ENCODE measurements at places on chromosomes 2 and 18.

DNA sequence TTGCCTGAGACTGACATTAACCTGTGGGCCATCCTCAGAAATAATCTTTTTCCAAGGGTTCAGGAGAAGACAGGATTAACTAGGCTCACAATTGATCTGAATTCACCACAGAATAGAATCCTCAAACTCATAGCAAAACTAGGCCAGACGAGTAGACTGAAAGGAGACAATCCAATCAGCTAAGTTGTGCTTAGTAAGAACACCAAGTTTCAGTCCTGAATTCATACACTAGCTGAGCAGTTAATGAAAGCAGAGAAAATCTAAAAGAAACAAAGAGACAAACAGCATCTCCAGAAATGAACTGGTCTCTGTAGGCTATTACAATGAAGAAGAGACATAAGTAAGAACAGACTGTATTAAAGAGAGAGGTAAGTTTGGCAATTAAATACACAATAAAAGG lies 89.5 kb downstream of the GORASP2 start:
- DNase-seq = no peak

- DNase-seq = no peak
Observed at GRCh38 chr2:58427572-58428095, 186.5 kb upstream of the FANCL start.

DNA sequence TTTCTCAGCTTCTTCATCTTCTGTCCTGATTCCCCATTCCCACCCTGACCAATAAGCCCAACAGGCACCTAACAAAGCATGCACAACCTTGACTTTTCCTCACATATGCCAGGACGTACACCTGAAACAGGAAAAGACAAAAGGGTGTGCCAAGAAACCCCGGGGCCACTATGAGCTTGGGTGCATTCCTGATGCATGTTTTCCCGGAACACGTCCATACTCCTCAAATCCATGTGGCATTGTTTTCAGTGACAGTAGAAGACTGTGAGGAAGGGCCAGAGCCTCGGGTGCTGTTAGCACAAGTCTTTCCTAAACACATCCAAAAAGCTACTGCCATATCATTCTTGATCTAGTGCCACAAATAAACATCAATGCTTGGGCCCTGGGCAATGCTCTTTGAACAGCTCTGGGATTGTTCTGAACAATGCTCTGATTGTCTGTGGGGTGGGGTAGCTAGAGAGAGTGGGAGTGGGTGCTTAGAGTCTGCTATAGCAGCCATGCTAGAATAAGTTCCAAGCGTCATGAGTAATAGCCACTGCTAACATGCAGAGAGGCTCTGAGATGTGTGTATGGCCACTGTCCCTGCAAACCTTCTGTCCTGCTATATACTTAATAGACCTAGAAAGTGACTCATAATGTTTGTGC lies 181.7 kb upstream of the CRIM1 start:
- no peak for DNase-seq

- DNase-seq = no peak
Observed at GRCh38 chr2:119548516-119549120, 4.4 kb downstream of the CFAP221 start.

- no peak for DNase-seq
Observed at GRCh38 chr18:48330016-48330991, 78.9 kb downstream of the ZBTB7C start.

- no peak for DNase-seq
Observed at GRCh38 chr2:174787487-174788205, 23.4 kb upstream of the CHRNA1 start.

- no peak for DNase-seq
Observed at GRCh38 chr2:46045888-46046287, 251.3 kb upstream of the EPAS1 start.

GRCh38 chr2:42787424-42787787 lies 5.0 kb downstream of the HAAO start:
- DNase-seq = no peak

DNA sequence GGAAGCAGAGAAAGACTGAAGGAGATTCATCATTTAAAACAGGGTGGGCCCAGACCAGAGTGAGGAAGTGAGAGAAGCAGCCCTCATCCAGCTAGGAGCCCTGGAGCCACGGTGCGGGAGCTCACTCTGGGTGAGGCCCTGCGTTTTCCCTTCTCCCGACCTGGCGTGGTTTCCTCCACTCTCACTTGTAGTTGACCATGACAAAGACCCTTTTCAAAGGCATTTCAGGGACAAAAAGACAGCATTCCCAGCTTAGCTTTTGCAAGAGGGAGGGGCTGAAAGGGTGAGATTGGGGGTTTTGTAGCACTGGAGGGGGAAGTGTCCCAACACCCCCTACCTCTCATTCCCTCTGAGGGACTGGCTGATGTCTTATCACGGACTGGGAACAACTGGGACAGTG lies 56.6 kb downstream of the TRPM8 start:
- DNase-seq = no peak

DNA sequence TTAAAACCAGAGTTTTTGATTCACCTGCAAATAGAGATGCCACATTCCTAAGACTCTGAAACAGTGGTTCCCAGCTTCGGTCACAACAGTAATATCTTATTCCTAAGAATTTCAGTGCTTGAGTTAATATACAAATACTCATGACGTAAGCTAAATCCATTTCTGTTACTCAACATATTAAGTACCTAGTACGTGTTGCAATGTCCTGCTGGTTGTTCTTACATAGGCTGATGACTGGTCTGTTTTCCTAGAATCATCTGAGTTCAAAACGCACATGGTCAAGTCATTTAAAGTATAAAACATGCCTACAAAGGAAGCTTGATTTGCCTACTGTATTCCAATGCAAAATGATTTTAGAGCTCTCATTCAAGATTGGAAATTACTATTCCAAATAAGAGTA lies 7.2 kb downstream of the NCL start:
- DNase-seq = no peak

- no peak for DNase-seq
Observed at GRCh38 chr18:23331091-23331920, 121.8 kb upstream of the RIOK3 start.

DNA sequence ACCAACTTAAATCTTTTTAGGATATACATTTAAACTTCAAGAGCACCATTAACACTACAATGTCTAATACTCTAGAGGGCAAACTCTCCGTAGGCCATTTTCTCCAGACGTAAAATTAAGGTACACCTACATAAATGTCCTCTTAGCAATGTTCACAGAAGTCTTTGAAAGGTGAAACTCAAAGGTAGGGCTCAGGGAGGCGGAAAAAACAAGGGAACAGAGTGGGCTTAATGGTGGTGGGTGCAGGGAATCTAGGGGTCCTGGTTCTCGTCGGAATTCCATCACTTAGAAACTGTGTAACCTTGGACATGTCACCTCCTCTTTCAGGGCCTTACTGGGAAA lies 668 bp downstream of the NFU1 start:
- no peak for DNase-seq

DNA sequence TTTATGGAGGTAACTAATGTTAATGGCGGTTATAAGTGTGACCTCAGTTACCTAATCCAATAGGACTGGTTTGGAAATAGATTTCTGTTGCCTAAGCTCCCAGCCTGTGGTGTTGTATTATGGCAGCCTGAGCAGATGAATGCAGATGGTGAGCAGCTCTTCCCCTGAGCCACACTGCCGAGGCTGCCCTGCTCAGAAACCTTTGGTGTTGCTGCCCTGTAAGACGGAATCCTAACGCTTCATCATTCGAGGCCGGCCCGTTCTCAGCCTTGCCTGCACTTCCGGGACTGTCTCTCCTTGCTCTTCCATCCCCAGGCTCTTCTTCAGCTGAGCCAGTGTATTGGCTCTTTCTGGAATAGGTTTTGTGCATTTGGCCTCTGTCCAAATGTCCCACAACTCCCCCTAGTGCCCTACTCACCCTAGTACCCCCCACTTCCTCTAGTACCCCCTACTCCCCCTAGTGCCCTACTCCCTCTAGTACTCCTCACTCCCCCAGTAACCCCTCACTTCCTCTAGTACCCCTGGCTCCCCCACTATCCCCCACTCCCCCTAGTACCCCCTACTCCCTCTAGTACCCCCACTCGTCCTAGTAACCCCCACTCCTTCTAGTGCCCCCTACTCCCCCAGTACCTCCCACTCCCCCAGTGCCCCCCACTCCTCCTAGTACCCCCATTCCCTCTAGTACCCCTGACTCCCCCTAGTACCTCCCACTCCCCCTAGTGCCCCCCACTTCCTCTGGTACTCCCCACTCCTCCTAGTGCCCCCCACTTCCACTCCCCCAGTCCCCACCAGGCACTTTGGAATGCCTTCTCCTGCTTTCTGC lies 106.0 kb upstream of the TAF1B start:
- no peak for DNase-seq

DNA sequence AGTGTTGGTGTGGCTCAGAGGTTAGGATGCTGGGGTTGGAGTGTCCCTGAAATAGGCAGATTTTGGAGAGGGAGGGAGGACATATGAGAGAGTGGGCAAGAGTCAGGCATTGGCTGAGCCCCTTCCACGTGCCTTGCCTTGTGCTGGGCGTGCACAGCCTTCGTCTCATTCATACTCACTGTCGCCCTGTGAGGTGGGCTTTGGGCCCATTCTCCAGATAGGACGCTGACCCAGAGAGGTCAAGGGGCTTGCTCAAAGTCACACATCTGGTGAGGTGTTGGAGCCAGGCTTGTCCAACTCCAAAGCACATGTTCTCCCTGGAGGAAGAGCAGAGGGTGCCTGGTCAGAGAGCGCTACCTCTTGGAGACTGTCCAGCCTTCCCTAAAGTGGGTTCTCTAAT lies 166.8 kb downstream of the DYSF start:
- no peak for DNase-seq

- DNase-seq = no peak
Observed at GRCh38 chr2:165453561-165454094, 15.9 kb upstream of the CSRNP3 start.

- no peak for DNase-seq
Observed at GRCh38 chr2:69026026-69026425, 13.0 kb downstream of the ANTXR1 start.

GRCh38 chr2:69720404-69720803 lies 21.5 kb upstream of the ANXA4 start:
- no peak for DNase-seq

- DNase-seq = no peak
Observed at GRCh38 chr2:165970663-165971062, 17.1 kb upstream of the TTC21B start.
